ENCODE measurements at places on chromosomes 3 and 15.

DNA sequence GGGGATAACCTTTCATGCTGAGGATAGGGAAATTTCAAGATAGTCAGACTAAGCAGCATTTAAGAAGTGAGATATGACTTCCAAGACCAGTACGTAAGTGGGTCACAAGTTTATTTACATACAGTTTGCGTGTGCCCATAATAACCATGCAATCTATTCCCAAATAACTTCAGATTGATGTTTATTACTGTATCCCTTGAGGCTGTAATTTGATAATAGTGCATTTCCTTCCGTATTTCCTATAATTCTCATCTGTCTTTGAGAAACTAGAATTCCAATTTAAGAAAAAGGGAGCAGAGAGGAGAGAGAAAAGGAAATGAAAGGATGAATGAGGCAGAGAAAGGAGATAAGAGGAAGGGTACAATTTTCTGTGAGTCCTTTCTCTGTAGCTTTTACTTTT lies 1073.1 kb downstream of the EPHA3 start:
- DNase-seq, result no peak
- no peak overlapping the region for H3K4me3 ChIP-seq
- no peak overlapping the region for H3K27ac ChIP-seq

- no peak overlapping the region for H3K27ac ChIP-seq
- no peaks in the 10 kb centered on the region for H3K4me1 ChIP-seq
- H3K4me3 ChIP-seq, result no peak overlapping the region
- H3K27me3 ChIP-seq, result peaks cover 1% of the 10 kb centered on the region
- DNase-seq, result no peak
Observed at GRCh38 chr15:32936283-32936918, 218.6 kb downstream of the GREM1 start.

DNA sequence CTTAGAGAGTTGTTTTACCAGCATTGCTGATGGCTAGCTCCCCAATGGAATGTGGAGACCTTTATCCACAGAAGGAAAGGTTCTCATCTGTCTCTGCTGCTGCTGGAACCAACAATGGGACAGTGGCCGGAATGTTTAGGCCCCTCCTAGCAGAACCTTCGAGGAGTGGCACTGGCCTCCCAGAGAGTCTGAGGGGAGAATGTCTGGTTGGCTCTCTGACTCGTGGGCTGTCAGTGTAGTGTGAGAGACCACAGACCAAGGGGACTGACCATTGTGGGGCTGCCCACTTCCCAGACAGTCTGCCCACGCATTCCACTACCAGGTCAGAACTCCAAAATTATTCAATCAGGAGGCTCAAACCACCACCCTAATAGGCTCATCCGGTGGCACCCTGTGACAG lies 5.1 kb downstream of the RASL12 start:
- no peaks in the 10 kb centered on the region for H3K36me3 ChIP-seq
- H3K4me3 ChIP-seq, result no peak overlapping the region
- H3K27me3 ChIP-seq, result no peaks in the 10 kb centered on the region
- no peaks in the 10 kb centered on the region for H3K4me1 ChIP-seq

- H3K36me3 ChIP-seq, result no peaks in the 10 kb centered on the region
- H3K27me3 ChIP-seq, result no peaks in the 10 kb centered on the region
- no peak overlapping the region for H3K4me3 ChIP-seq
- peaks cover 22% of the 10 kb centered on the region for H3K4me1 ChIP-seq
- no peak for DNase-seq
Observed at GRCh38 chr3:70736009-70736408, 423.6 kb upstream of the MDFIC2 start.

- H3K4me1 ChIP-seq, result peaks cover 12% of the 10 kb centered on the region
- H3K36me3 ChIP-seq, result no peaks in the 10 kb centered on the region
- no peak for DNase-seq
Observed at GRCh38 chr3:115252679-115253078, 105.6 kb upstream of the ZBTB20 start.

GRCh38 chr3:65992106-65992505 lies 46.6 kb downstream of the MAGI1 start:
- peaks cover 32% of the 10 kb centered on the region for H3K4me1 ChIP-seq
- no peaks in the 10 kb centered on the region for H3K36me3 ChIP-seq
- no peak overlapping the region for H3K4me3 ChIP-seq
- H3K27me3 ChIP-seq, result no peaks in the 10 kb centered on the region

DNA sequence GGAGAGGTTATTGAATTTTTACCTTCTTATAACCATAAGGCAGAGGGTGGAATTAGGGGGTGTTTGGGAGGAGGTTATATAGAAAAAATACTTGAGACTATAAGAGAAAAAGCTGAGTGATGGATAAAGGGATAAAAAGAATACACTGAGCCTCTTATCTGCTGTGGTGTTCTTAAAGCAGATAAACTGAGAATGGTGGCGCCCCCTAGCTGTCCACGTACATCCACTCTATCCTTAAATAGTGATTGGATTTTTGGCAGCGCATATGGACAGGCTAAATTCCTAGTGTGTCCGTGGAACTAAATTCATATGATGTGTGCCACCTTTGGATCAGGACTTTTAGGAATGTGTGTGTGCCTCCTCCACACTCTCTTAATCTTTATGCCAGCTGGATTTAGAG lies 121.1 kb downstream of the OXSM start:
- no peak overlapping the region for H3K27ac ChIP-seq
- peaks cover 8% of the 10 kb centered on the region for H3K4me1 ChIP-seq
- DNase-seq, result no peak
- no peaks in the 10 kb centered on the region for H3K27me3 ChIP-seq
- no peaks in the 10 kb centered on the region for H3K36me3 ChIP-seq

- H3K27me3 ChIP-seq, result peaks cover 10% of the 10 kb centered on the region
- peak; percentile 73 for DNase-seq
- H3K27ac ChIP-seq, result peak within 1 kb of the TSS; percentile 49
- peaks cover 3% of the 10 kb centered on the region for H3K4me1 ChIP-seq
- no peaks in the 10 kb centered on the region for H3K36me3 ChIP-seq
- peak within 1 kb of the TSS; percentile 90 for H3K4me3 ChIP-seq
Observed at GRCh38 chr3:24494618-24495325, at the start of gene THRB. Gene THRB (minus strand): TSS chr3:24494850.

- no peak for DNase-seq
- no peak overlapping the region for H3K4me3 ChIP-seq
- peaks cover 4% of the 10 kb centered on the region for H3K27me3 ChIP-seq
- no peak overlapping the region for H3K27ac ChIP-seq
Observed at GRCh38 chr15:75827691-75828090, 15.6 kb upstream of the UBE2Q2 start.

DNA sequence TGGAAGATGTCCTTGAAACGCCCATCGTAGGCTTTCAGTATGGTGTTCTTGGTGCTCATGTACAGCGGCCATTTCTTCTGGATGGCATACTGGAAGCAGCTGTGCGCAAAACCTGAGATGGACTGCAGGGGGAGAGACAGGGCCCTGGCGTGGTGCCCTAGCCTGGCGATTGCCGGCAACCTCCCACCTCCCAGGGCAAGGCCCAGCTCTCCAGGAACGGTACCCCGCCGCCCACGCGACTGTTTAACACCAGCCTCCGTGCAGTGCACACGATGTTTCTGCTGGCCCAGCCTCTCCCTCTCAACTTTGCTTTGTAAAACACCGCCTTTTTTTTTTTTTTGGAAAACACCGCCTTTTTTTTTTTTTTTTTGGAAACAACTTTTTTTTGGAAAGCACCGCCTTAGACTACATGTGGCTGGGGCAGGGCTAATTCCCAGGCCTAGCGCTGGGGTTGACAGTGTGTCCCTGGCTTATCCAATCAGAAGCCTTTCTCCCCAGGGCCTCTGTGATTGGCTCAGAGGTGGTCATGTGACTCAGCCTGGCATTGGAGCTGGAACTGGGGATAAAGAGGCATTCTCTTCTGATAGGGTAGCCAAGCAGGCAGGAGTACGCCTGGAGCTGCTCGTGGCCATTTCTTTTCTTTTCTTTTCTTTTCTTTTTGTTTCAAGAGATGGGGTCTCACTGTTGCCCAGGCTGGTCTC lies 14.7 kb downstream of the IDH2 start:
- no peak overlapping the region for H3K27ac ChIP-seq
- H3K27me3 ChIP-seq, result peaks cover 11% of the 10 kb centered on the region
- H3K4me3 ChIP-seq, result no peak overlapping the region
- peaks cover 19% of the 10 kb centered on the region for H3K4me1 ChIP-seq

DNA sequence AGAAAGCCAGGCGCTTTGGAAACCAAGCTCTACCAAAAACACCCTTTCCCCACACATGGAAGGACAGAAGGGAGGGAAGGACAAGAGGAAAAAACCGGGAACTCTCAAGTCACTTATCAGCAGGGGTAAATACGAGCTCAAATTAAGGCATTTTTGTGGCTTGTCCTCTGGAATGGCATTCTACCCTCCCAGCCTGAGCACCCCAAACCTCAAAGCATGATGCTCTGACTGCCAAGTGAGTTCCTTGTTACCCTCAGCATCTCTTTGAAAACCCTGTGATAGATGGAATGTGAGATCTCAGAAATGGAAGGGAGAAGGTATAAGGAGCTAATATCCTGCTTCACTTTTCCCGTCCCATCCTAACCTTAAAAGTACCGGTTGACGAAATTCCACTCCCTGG lies 8.1 kb upstream of the CSPG5 start:
- H3K36me3 ChIP-seq, result peaks cover 50% of the 10 kb centered on the region
- no peak overlapping the region for H3K4me3 ChIP-seq
- H3K27ac ChIP-seq, result peak overlapping the region; percentile 74
- H3K4me1 ChIP-seq, result peaks cover 30% of the 10 kb centered on the region

GRCh38 chr3:20916951-20917606 lies 731.1 kb upstream of the SGO1 start:
- H3K27ac ChIP-seq, result no peak overlapping the region
- no peaks in the 10 kb centered on the region for H3K4me1 ChIP-seq
- DNase-seq, result no peak
- H3K4me3 ChIP-seq, result no peak overlapping the region
- H3K27me3 ChIP-seq, result no peaks in the 10 kb centered on the region

DNA sequence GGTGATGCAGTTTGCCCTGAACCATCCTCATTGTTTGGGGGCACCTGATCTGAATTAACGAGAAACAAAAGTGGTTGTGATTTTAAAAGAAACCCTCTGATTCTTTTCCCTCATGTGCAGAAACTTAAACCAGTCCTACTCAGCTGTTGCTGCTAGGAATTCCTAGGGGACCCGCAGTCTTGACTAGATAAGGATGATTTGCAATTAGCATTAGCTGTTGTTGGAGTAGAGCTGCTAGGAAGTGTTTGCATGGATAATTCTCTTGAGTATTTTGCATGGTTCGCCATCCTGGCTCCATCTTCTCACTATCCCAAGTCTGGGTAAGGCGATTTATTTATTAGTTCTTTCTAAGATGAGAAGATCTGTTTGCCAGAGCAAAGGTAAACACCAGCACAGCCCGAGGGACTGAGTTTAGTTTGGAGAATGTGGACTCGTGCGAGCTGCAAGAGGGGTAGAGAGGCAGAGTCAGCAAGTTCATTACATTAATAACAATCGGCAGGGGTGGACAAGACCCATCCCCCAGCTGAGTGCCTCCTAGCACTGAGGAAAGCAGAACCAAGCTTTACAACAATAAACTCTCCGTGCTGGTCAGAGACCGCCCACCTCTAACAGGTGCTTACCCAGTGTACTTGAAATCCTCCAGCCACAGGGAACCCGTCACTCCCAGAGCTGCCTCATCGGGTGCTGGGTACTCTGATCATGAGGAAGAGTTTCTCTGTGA lies 4.1 kb downstream of the FGD5 start:
- H3K4me1 ChIP-seq, result peaks cover 60% of the 10 kb centered on the region
- H3K4me3 ChIP-seq, result peak overlapping the region; percentile 51

- no peak overlapping the region for H3K4me3 ChIP-seq
- peaks cover 2% of the 10 kb centered on the region for H3K27me3 ChIP-seq
- no peak for DNase-seq
- no peak overlapping the region for H3K27ac ChIP-seq
- no peaks in the 10 kb centered on the region for H3K36me3 ChIP-seq
- no peaks in the 10 kb centered on the region for H3K4me1 ChIP-seq
Observed at GRCh38 chr3:153093629-153094028, 68.4 kb upstream of the RAP2B start.

- no peak overlapping the region for H3K4me3 ChIP-seq
- DNase-seq, result no peak
- no peaks in the 10 kb centered on the region for H3K27me3 ChIP-seq
- H3K4me1 ChIP-seq, result peaks cover under 1% of the 10 kb centered on the region
- H3K27ac ChIP-seq, result no peak overlapping the region
Observed at GRCh38 chr15:53837263-53837662, 77.8 kb upstream of the WDR72 start.

DNA sequence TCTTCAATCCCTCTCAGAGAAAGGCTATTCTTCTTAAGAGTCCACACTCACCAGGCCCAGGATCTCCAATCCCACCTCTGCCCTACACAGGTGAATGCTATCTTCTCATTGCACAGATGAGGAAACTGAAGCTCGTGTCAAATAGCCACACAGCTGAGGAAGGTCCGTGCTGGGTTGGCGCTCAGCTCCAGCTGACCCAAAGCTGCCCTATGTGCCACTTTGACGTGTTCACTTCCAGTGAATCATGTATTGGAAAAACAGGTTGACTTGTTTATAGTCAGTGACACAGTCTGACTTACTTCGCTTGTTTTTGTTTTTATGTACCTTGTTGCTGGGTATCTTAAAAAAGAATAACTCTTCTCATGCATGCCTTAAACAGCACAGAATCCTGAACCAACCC lies 32.4 kb upstream of the ALDH1A3 start:
- H3K36me3 ChIP-seq, result no peaks in the 10 kb centered on the region
- H3K27ac ChIP-seq, result no peak overlapping the region
- no peak overlapping the region for H3K4me3 ChIP-seq
- no peak for DNase-seq
- H3K27me3 ChIP-seq, result peaks cover 6% of the 10 kb centered on the region
- peaks cover 2% of the 10 kb centered on the region for H3K4me1 ChIP-seq

- no peak overlapping the region for H3K4me3 ChIP-seq
- DNase-seq, result no peak
- H3K36me3 ChIP-seq, result no peaks in the 10 kb centered on the region
- H3K27me3 ChIP-seq, result peaks cover 4% of the 10 kb centered on the region
Observed at GRCh38 chr3:63655519-63655918, 3.0 kb downstream of the SNTN start.

DNA sequence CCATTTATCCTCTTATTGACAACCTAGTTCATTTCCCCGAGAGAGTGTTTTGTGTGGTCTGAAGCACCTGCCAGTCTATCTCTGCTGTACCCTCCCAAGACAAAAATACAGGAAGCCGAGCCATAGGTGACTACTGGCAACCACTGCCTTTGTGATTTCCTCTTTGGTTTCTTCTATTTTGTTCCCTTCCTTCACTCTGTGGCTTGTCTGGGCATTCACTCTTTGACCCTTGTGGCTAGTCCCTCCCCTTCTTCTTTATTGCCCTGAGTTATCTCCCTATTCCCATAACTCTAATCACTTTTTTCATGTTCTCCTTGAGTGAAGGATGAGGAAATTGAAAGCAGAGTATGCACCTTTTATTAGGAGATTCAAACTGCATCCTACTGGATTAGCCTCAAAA lies at the start of gene ADGRG7:
Gene ADGRG7 (plus strand): TSS at position 297 of the 400 bp plus-strand sequence. CDS start 256 bp downstream, outside the sequence.
- no peak for DNase-seq
- H3K4me1 ChIP-seq, result peaks cover 2% of the 10 kb centered on the region
- peaks cover 3% of the 10 kb centered on the region for H3K27me3 ChIP-seq
- H3K27ac ChIP-seq, result no peak within 1 kb of the TSS

Data from endothelial cell (in vitro differentiated cells).